ENCODE measurements at places on chromosomes 7 and 10. TPM values are rescaled to one million over a fixed set of nuclear protein-coding genes. Genes with fewer than 3 reads are reported as not detected.

The GJC3 gene
- not detected for total RNA-seq

The SYCE1 gene
- 1.6 TPM for total RNA-seq

The NANOS1 gene
- total RNA-seq = 0.61 TPM

The LIPA gene
- total RNA-seq = 23.9 TPM

- H3K27ac ChIP-seq = peak overlapping the region; percentile 43
- H3K4me1 ChIP-seq = peaks cover 41% of the 10 kb centered on the region
- H3K36me3 ChIP-seq = no peaks in the 10 kb centered on the region
- H3K27me3 ChIP-seq = no peaks in the 10 kb centered on the region
Measured at GRCh38 chr10:62689712-62690111, 114.8 kb upstream of the ADO start.

- no peaks in the 10 kb centered on the region for H3K36me3 ChIP-seq
- no peaks in the 10 kb centered on the region for H3K27me3 ChIP-seq
- H3K4me3 ChIP-seq = no peak overlapping the region
- no peaks in the 10 kb centered on the region for H3K4me1 ChIP-seq
- no peak for DNase-seq
- no peak overlapping the region for H3K27ac ChIP-seq
Measured at GRCh38 chr7:87317691-87318245, 27.7 kb upstream of the CROT start.

GRCh38 chr10:47423476-47423875 is 39.4 kb upstream of the ZNF488 start:
- no peaks in the 10 kb centered on the region for H3K36me3 ChIP-seq
- DNase-seq = no peak
- H3K4me3 ChIP-seq = no peak overlapping the region
- no peak overlapping the region for H3K27ac ChIP-seq

DNA sequence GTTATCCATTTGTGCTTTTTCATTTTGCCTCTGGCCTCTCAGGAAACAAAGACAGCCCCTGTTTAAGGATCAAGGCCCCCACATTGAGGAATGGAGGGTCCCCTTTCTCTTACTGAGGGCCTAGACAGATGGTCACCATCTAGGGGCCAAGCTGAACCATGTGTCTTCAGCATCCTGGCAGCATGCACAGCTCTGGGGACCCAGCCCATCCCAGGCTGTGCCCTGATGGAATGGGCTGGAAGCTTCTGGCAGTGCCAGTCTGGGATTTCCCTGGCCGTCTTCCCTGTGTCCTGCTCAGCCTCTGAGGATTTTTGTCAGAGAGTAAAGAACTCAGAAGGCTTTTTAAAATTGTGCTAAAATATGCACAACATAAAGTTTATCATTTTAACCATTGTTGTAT is 116.8 kb downstream of the ITIH5 start:
- H3K4me3 ChIP-seq = no peak overlapping the region
- no peak overlapping the region for H3K27ac ChIP-seq
- DNase-seq = no peak

DNA sequence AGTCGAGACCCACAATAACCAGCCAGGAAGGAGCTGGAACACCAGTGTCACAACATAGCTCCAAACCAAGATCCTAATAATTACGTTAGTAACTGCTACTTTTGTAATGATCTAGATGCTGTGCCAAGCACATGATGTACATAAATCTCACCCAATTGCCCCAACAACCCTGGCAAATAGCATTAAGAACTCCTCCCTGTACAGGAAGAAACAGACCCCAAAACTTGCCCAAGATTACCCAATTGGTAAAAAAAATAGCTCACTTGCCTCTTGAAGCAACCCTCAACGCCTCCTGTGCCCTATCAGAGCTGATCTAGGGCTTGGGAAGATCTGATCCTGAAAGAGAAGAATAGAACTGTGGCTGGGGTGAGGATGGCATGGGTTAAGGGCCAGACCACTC is 628.7 kb upstream of the AUTS2 start:
- no peak overlapping the region for H3K4me3 ChIP-seq
- no peak overlapping the region for H3K27ac ChIP-seq
- H3K27me3 ChIP-seq = no peaks in the 10 kb centered on the region
- DNase-seq = no peak

GRCh38 chr7:158811894-158812293 is 17.4 kb downstream of the ESYT2 start:
- H3K36me3 ChIP-seq = peaks cover 12% of the 10 kb centered on the region
- peak overlapping the region; percentile 38 for H3K4me3 ChIP-seq
- no peak overlapping the region for H3K27ac ChIP-seq

DNA sequence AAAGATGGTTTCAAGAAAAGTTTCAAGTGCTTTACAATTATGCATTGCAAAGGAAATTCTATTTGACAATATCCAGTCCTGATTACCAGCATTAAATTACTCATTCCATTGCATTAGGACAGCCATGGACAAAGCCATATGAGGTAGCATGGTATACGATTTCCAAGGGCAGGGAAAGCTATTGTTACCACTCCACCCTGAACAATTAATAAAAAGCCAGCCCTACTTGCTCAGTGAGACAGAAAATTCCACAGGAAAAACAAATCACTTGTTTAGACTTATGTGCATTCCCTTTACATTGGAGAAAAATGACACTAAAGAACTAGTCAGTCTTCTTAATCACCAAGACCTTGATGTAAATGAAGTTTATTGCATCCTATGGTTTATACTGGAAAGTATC is 5.6 kb downstream of the CD36 start:
- H3K4me1 ChIP-seq = no peaks in the 10 kb centered on the region
- no peaks in the 10 kb centered on the region for H3K36me3 ChIP-seq
- no peak overlapping the region for H3K27ac ChIP-seq
- DNase-seq = no peak
- H3K4me3 ChIP-seq = no peak overlapping the region
- H3K27me3 ChIP-seq = no peaks in the 10 kb centered on the region

DNA sequence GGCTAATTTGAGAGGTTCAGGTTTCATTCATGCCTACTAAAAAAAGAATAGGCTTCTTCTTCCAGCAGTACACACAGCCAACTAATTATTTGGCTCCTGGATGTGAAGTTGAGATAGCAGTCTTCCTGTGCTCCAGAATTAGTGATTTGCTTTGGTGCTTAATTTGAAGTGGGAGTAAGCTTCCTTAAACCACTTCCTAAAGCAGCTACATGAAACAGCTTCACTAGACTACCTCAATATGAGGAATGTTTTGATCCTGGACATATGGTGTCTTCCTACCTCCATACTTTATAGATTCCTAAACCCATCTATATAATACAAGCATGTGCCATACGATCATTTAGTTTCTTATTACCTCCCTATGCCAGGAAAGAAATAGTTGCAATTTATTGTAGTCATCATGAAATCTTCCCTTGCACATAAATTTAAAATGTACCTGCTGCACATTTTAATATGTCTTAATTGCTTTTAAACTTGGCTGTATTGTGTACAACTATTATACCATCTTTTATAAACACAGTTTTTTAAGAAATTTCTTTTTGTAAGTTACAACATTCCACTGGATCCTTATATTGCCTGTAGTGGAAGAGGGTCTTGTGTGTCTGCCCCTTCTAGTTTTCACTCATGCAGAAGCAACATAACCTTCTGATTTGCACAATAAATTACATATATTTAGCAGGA is 8.6 kb downstream of the VIM start:
- DNase-seq = no peak
- peaks cover 32% of the 10 kb centered on the region for H3K4me1 ChIP-seq
- peaks cover 64% of the 10 kb centered on the region for H3K36me3 ChIP-seq
- no peak overlapping the region for H3K4me3 ChIP-seq
- H3K27ac ChIP-seq = no peak overlapping the region

- peaks cover 37% of the 10 kb centered on the region for H3K4me1 ChIP-seq
- H3K4me3 ChIP-seq = peak overlapping the region; percentile 37
- H3K36me3 ChIP-seq = no peaks in the 10 kb centered on the region
- no peak overlapping the region for H3K27ac ChIP-seq
- DNase-seq = peak; percentile 14
- no peaks in the 10 kb centered on the region for H3K27me3 ChIP-seq
Measured at GRCh38 chr10:79137826-79138225, 69.1 kb downstream of the ZMIZ1 start.

- no peaks in the 10 kb centered on the region for H3K36me3 ChIP-seq
- no peak overlapping the region for H3K27ac ChIP-seq
Measured at GRCh38 chr10:66833861-66834260, 92.0 kb upstream of the LRRTM3 start.

- H3K4me3 ChIP-seq = no peak overlapping the region
- H3K36me3 ChIP-seq = peaks cover 9% of the 10 kb centered on the region
- DNase-seq = no peak
- H3K4me1 ChIP-seq = peaks cover 30% of the 10 kb centered on the region
Measured at GRCh38 chr10:87913156-87913921, 49.9 kb downstream of the PTEN start.

GRCh38 chr10:104835422-104835821 is 194.3 kb downstream of the SORCS3 start:
- H3K27ac ChIP-seq = no peak overlapping the region
- H3K4me3 ChIP-seq = no peak overlapping the region
- DNase-seq = no peak
- H3K36me3 ChIP-seq = no peaks in the 10 kb centered on the region
- no peaks in the 10 kb centered on the region for H3K27me3 ChIP-seq
- H3K4me1 ChIP-seq = no peaks in the 10 kb centered on the region

- no peak overlapping the region for H3K27ac ChIP-seq
- peaks cover 72% of the 10 kb centered on the region for H3K4me1 ChIP-seq
- H3K4me3 ChIP-seq = no peak overlapping the region
- H3K36me3 ChIP-seq = no peaks in the 10 kb centered on the region
- no peak for DNase-seq
Measured at GRCh38 chr10:62183857-62184795, 84.5 kb downstream of the RTKN2 start.

DNA sequence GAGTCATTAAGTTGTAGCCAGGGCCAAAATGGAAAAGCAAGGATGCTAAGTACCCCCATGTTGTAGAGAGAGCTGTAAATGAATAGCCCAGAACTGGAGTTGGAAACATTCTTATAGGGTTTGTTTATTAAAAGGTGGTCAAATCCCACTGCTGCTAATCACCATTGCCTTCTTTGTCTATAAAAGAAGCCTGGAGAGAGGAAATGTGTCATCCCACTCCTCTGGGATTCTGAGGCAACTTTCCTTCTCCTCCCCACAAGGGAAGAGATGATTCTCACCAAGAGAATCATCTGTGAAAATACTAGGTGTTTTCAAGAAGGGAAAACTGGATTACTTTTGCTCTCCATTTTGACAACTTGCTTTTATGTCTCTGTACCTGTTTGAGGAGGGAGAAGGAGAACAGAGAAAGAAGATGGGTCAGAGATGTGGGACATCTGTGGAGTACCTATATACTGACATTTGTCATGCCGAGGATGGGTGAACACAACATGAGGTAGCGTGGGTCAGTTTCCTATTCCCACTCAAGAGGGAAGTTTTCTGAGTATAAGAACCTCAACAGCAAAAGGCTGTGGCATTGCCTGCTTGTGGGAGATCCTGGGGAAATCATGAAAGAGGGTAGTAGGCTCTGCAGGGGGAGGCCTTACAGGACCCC is 262.2 kb downstream of the KIF20B start:
- H3K27me3 ChIP-seq = no peaks in the 10 kb centered on the region
- H3K4me3 ChIP-seq = no peak overlapping the region
- H3K4me1 ChIP-seq = no peaks in the 10 kb centered on the region
- H3K36me3 ChIP-seq = no peaks in the 10 kb centered on the region
- DNase-seq = no peak

DNA sequence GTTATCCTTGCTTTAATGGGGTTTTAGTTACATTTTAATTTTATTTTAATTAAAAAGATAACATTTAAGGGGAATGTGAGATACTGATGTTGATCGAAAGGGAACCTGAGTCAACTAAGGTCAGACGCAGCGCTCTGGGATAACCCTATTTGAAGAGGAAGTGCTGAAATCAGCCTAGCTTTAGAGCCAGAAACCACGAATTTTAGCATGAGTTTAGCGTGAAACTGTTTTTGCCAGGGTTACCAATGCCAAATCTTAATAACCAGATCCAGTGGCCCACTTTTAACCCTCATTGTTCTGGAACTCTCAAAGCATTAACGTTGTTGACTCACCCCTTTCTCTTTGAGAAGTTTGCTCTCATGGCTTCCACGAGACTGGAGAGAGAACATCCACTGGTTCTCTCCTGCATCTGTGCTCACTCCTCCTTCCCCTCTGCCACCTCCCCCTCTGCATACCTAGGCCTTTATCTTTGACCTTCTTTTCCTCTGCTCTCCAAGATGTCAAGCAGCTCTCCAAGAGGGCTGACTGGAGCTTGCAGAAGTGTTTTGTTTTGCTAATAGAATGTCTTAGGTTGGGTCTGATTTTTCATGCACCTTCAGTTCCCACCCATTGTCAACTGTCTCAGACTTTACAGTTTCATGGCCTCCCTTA is 198.3 kb upstream of the CELF2 start:
- H3K4me3 ChIP-seq = no peak overlapping the region
- no peaks in the 10 kb centered on the region for H3K27me3 ChIP-seq
- H3K36me3 ChIP-seq = no peaks in the 10 kb centered on the region
- no peak for DNase-seq

DNA sequence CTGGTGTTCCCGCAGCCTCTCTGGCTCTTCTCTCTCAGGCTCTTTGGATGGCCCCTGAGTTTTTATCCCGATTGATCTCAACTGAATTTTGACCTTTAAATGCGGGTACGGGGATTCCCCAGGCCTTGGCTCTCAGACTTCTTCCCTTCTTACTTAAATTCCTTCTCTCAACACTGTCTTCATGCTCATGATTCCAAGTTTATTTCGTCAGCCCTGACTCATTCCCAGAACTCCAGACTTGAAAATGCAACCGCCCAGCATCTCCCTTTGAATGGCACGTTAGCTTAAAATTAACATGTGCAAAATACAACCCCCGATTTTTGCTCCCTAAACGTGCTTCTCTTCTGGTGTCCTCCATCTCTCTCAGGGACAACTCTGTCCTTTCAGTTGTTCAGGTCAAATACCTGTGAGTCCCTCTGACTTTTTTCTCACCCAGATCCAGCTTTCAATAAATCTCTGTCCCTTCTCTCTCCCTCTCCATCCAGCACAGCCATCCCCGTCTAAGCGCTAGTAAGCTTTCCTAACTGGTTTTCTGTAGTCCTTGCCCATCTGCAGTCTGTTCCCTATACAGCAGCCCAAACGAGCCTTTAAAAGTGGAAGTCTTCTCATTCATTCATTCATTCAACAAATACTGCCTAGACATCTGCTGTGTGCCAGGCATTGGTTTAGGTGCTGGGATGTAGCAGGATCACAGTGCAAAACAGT is 7.1 kb downstream of the HECW1 start:
- no peaks in the 10 kb centered on the region for H3K36me3 ChIP-seq
- H3K27me3 ChIP-seq = peaks cover 12% of the 10 kb centered on the region
- no peak for DNase-seq

Measured in CD8-positive, alpha-beta memory T cell (primary cell).